ENCODE measurements at places on chromosomes 1 and 21. TPM values are rescaled to one million over a fixed set of nuclear protein-coding genes. Genes with fewer than 3 reads are reported as not detected.

The PALMD gene
- 0.13 TPM for total RNA-seq

The NLRP3 gene
- total RNA-seq: 0.81 TPM

The PTPRU gene
- 27.5 TPM for total RNA-seq

The PTPN7 gene
- 0.16 TPM for total RNA-seq

The EVA1B gene
- 234 TPM for total RNA-seq

The ACTRT2 gene
- total RNA-seq: not detected

The RUNX3 gene
- total RNA-seq: not detected

The PRMT6 gene
- 21.3 TPM for total RNA-seq

Measured in mesangial cell (primary cell).